ENCODE measurements at places on chromosomes 11 and 22. TPM values are rescaled to one million over a fixed set of nuclear protein-coding genes. Genes with fewer than 3 reads are reported as not detected.

- no peak for DNase-seq
These were observed 26.4 kb upstream of the NAV2 start for GRCh38 chr11:19686234-19686633.

DNA sequence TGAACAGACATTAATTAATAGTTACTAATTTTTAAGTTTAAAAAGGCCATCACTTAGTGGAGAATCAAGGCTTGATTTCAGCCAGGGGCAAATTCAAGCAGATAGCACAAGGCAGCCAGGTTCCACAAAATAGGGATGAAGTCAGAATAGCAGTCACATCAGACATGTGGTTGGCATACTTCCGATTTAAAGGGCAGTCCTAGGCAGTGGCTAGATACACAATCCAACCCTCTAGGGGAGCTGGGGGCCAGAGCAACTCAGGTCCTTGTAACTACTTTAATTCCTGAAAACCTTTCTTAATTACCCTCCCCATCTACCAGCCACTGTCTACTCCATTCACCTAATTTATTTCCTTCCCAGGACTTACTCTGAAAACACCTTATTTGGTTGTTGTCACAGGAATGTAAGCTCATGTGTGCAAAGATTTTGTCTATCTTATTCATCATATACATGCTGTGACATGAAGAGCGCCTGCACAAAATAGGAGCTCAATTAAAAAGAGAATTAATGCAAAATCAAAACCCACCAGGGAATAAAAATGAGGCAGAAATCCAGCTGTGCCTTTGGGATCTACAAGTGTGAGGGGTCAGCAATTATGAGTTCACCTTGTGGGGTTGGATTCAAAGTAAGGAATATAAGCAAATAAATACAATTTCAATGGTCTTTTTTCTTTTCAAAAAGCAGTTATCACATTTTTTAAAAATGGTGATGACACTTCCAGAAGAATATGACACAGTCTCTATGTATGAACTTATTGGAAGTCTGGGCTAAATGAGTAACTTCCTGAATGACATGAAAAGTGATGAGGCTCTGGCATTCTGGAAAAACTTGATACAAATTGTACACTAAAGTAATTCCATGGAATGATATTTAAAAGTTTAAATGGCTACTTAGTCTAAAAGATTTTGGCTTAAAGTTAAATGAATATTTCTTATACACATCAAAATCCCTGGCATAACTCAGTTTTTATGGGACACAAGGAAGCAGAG, 53.8 kb downstream of the COPB1 start:
- no peak for DNase-seq

The C22orf31 gene
- not detected for total RNA-seq

DNA sequence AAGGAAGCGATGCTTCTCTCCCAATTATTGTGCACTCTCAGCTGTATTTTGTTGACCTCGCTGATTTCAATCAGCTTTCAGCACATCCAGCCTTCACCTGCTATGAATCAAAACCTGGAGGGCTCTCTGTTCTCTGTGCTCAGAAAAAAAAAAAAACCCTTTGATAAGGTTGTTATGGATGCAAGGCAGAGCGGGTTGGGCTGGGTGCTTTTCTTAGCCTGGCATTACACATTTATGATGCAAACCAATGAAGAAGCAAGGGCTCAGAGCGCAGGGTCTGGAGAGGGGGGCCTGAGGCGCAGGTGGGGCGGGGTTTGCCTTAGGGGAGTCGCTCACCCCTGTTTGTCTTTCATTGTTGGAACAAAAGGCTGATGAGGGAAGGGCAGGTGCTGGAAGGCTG, 86.0 kb upstream of the CADM1 start:
- no peak for DNase-seq

The LSP1 gene
- total RNA-seq, result 9.8 TPM

The MUC5B gene
- 7.4 TPM for total RNA-seq

- DNase-seq, result no peak
These were observed 4.5 kb downstream of the VSIG2 start for GRCh38 chr11:124747406-124748099.

All from stomach (tissue), 19 donors.